ENCODE measurements at places on chromosomes 1 and 21.

- no peak for DNase-seq
Measured at GRCh38 chr1:111593403-111594305, 25.9 kb upstream of the RAP1A start.

- DNase-seq = peak; percentile 13
Measured at GRCh38 chr1:9787702-9788101, 36.1 kb downstream of the CLSTN1 start.

GRCh38 chr1:177937931-177938330 is 31.9 kb downstream of the SEC16B start:
- DNase-seq = no peak

- no peak for DNase-seq
Measured at GRCh38 chr1:172468296-172468695, 24.4 kb upstream of the PIGC start.

GRCh38 chr1:119419109-119419508 is 4.2 kb downstream of the HSD3B2 start:
- DNase-seq = no peak
